Central memory CD4-positive, alpha-beta T cell (primary cell): ENCODE measurements at places on chromosomes 12 and 14.

GRCh38 chr14:86912709-86913108 lies 1080.3 kb downstream of the GALC start:
- DNase-seq = no peak

- DNase-seq = no peak
These were observed 50.9 kb downstream of the KLHL28 start for GRCh38 chr14:44910821-44911220.

DNA sequence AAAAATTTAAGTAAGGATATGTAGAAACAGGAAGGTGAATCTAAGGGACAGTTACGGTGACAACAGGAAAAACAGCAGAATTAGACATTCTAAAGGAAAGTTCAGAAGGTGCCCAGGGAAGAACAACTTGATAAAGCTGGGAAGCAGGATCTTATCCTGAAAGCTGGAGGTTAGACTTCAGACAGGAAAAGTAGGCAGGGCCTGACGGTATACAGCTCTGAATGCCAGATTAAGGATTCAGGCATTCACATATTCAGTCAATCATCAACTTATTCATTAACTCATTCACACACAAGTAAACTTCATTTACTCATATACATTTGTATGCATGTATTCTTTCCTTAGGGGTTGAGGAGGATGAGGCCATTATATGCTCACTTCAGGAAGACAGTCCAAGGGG lies 81.3 kb downstream of the RALGAPA1 start:
- DNase-seq = no peak

DNA sequence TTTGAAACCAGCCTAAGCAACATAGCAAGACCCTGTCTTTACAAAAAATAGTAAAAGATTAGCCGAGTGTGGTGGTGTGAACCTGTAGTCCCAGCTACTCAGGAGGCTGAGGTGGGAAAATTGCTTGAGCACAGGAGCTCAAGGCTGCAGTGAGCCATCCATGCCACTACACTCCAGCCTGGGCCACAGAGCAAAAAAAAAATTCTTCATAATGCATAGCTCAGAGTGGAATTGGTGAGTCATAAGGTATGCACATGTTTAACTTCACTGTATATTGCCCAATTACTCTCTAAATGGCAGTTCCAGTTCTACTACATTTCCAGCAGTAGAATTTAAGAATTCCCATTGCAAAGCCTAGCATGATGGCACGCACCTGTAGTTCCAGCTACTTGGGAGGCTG lies 26.8 kb upstream of the CLIP1 start:
- DNase-seq = no peak

DNA sequence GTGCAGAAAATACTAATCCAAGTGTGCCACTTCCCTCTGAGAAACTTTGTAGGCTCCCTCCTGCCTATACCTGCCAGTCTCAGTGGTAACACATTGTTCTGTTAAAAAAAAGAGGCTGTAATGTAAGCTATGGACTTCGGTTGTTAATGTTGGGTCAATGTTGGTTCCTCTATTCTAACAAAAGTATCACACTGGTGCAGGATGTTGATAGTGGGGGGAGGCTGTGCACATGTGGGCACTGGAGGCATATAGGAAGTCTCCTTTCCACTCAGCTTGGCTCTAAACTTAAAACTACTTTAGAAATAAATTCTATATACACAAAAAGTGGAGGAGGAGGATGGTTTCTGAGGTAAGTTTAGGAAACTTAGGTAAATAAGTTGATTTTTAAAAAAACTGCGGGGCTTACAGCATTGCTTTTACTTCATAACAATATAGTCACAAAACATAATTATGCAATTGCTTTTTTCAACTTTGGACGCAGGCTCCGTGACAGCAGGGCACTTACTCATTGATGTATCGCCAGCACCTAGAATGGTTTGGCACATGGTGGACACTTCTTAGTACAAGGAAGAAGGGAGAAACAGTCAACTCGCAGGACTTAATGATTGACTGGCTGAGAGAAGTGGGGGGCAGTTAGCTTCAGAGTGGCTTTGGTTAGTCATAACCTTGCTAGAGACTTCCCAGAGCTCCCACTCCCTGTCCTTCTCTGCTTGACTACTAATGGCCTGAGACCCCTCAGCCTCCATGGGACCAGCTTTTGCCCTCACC lies 7.9 kb upstream of the NYNRIN start:
- no peak for DNase-seq
